ENCODE measurements at places on chromosomes 6 and 20.

DNA sequence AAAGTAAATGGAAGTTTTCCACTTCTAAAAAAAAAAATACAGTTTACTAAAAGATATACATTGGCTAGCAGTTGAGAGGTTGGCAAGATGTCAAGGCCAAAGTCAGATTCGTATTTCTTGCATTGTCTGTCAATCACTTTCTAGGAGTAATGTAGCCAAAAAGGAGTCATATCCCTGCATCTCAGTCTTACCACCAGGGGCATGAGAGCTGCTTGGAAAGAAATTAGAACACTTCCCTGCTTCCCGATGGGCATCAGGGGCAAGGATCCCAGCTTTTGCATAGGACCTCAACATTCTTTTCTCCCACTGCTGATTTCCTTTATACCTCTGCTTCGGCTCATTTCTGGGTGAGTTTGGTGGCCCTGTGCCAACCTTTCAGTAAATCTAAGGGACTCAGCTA lies 581.0 kb upstream of the MAP3K7 start:
- no peaks in the 10 kb centered on the region for H3K4me1 ChIP-seq
- H3K27me3 ChIP-seq = no peaks in the 10 kb centered on the region
- H3K36me3 ChIP-seq = no peaks in the 10 kb centered on the region

GRCh38 chr20:37397954-37398749 lies 52.2 kb downstream of the SRC start:
- H3K36me3 ChIP-seq = peaks cover 62% of the 10 kb centered on the region
- DNase-seq = no peak
- H3K4me1 ChIP-seq = peaks cover 15% of the 10 kb centered on the region
- H3K27ac ChIP-seq = no peak overlapping the region

DNA sequence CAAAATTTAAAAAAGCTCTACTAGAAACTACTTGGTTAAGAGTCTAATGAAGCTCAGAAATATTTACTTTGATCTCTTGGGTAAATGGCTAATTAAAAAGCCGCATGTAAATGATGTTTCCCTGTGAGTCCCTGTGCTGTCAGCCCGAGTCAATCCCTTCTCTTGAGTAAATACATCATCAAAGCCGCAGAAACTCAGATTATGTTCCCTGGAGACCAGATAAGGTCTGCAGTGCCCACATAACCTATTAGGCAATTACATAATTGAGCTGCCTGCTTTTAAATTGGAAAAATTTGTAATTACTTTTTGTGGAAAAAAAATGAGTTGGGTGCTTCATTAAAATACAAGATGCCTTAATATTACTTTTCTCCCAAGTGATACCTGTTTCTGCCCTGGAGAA lies 83.1 kb downstream of the KIZ start:
- DNase-seq = no peak
- no peaks in the 10 kb centered on the region for H3K27me3 ChIP-seq
- peaks cover 2% of the 10 kb centered on the region for H3K36me3 ChIP-seq
- no peak overlapping the region for H3K27ac ChIP-seq
- H3K4me1 ChIP-seq = no peaks in the 10 kb centered on the region

DNA sequence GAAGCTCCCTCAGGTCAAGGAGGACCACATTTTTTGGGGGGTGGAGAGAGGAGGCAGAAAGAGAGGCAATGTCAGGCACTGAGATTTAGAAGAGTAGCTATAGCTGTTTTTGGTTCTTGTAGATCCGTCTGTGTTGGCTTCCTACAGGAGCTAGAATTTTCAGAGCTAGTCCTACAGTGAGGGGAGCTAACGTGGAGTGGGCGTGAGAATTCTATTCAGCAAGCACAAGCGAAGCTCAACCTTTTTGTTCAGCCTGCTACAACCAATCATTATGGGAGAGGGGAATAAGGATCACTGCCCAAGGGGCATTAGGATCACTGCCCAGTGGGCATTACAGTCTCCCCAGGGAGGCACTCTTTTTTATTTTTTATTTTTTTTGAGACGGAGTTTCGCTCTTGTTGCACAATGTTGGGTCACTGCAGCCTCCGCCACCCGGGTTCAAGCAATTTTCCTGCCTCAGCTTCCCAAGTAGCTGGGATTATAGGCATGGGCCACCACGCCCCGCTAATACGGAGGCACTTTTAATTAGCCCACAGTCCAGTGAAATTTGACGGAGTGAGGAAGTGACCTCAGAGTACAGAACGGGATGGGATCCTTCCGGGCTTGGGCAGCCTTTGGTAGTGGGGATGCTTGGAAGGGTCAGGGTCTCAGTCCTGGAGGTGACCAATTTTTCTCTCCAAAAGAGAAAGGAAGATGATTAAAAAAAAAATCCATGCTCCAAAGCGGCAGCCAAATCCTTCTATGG lies 1.1 kb upstream of the PANK2 start:
- peak overlapping the region; percentile 90 for H3K27ac ChIP-seq
- DNase-seq = no peak
- H3K4me1 ChIP-seq = peaks cover 17% of the 10 kb centered on the region
- no peaks in the 10 kb centered on the region for H3K27me3 ChIP-seq
- H3K4me3 ChIP-seq = peak overlapping the region; percentile 85

- H3K36me3 ChIP-seq = no peaks in the 10 kb centered on the region
- peaks cover 1% of the 10 kb centered on the region for H3K4me1 ChIP-seq
- no peak overlapping the region for H3K4me3 ChIP-seq
- H3K27ac ChIP-seq = no peak overlapping the region
- H3K27me3 ChIP-seq = no peaks in the 10 kb centered on the region
Observed at GRCh38 chr6:44725070-44725469, 337.6 kb downstream of the CDC5L start.

DNA sequence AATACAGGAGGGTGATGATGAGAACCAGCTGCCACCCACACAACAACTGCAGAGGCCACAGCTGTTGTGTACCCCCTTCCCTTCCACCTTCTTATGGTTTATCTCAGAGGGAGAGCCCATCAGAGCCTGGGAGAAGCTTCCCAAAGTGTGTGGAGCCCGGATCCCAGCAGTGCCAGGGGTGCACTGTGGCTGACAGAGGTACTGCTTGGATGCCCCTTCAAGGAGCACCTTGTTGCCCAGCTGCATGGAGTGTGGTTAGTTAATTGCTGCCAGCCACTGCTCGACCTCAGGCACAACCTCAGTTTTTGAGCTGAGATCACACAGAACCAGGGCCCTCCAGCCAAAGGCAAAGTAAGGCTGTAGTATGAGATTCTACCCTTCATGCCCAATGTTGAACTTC lies 13.0 kb downstream of the PI3 start:
- no peaks in the 10 kb centered on the region for H3K27me3 ChIP-seq
- no peaks in the 10 kb centered on the region for H3K4me1 ChIP-seq
- no peak overlapping the region for H3K4me3 ChIP-seq
- H3K27ac ChIP-seq = no peak overlapping the region
- no peak for DNase-seq
- no peaks in the 10 kb centered on the region for H3K36me3 ChIP-seq

DNA sequence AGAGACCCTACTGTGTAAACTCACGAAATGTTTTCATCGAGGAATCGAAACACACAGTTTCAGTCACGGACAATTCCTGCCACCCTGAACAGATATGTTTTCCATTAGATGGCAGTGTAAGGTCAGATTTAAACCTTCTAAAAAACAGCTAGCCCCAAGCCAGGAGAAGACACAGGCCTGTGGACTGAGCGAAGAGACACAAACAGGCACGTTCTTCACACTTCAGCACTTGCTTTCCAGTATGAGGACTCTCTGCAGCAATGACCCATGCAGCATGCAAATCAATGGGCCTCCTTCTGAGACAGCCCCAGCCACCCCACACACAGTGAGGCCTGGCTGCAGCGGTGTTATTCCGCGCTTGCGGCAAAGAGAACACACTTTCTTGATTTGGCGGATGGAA lies 31.9 kb downstream of the HUS1B start:
- no peak overlapping the region for H3K27ac ChIP-seq
- peaks cover 2% of the 10 kb centered on the region for H3K4me1 ChIP-seq
- peaks cover 8% of the 10 kb centered on the region for H3K36me3 ChIP-seq
- peak; percentile 81 for DNase-seq
- H3K27me3 ChIP-seq = no peaks in the 10 kb centered on the region

DNA sequence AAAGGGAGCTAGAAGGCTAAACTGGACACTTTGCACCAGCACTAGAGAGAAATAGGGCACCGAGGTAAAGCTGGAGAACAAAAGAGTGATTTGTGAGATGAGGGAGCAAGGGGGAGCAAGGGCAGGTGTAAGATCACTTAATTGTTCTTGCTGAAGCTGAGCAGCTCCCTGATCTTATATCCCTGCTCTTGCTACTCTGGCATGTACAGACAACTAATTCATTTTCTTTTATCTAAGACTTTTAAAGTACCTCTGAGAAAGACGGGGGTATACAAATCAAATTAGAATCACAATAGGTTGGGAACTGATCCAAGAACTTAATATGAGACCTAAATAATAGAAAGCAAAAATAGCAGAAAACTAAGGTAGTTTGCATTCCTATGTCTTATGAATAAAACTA lies 381.7 kb upstream of the POU3F2 start:
- H3K4me1 ChIP-seq = no peaks in the 10 kb centered on the region
- H3K27me3 ChIP-seq = no peaks in the 10 kb centered on the region
- H3K27ac ChIP-seq = no peak overlapping the region
